ENCODE measurements at places on chromosomes 2 and 18.

GRCh38 chr18:49072524-49072934 is 121.8 kb upstream of the SMAD7 start:
- DNase-seq = no peak

- no peak for DNase-seq
These were observed 10.3 kb upstream of the HOXD1 start for GRCh38 chr2:176178038-176178756.

DNA sequence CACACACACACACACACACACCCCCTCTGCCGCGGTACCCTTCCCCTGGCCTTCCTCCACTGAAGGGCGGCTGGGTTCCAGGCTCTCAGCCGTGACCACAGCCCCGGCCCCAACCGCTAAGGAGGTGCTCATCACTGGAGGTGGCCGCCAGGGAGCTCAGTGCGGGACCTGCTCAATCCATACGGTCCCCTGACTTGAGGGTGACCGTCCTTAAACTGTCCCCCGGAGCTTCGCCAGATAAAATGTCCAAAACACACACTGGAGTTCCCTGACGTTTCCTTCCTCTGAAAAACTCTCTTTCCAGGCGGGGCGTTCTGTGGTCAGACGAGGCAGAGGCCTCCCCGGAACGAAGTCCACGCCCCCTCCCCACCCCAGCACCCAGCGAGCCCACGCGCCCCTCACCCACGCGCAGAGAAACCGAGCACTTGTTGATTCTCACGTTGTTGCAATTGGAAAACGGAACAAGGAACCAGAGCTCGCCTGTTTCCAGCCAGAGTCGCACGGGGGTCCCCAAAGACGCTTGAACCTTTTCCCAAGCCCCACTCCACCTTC is 1.4 kb downstream of the MBP start:
- no peak for DNase-seq

- no peak for DNase-seq
These were observed 133.4 kb downstream of the ZNF407 start for GRCh38 chr18:74731097-74731496.

DNA sequence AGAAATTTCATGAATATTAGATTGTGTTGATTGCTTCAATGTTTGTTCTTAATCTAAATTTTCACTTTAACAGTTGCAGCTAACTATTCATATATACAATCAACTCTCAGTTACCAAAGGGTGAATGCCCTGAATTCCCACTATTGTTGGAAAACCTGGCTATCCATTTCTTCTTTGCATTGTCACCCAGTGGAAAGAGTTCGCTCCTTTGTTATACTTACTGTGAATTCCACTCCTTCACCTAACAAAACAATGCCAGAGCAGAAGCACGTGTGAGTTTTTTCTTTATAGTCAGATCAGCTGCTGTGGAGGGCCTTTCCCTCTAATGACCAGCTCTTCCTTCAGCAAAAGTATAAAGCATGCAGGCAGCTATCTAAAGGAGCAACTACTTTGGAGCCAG is 409.2 kb upstream of the NRP2 start:
- no peak for DNase-seq

DNA sequence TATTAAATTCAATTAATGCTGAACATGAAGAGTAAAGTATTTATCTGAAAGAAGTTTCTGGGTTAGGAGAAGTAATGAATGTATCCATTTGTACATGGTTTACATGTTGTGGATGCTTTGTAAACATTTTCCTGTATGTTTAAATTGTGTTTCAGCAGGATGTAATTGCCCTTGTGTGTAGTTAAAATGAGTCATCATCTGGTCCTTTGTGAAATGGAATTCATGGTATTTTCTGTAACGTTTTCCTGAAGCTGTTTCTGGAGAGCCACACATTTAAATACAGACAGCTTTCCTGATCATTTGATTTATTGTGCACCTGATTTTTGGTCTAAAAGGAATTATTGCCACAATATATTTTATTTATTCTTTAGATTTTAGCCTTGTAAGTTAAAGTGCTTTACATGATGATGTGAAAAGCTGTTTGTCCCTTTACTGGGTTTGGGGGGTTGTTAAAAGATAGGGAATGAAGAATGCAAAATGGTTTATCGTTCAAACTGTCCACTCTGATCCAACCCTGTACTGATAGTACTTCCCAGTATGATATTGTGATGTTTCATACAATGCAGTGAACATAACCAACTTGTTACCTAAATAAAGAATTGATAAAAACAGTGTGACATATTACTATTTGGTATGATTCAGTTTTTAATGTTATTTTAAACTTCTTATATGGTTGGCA is 41.7 kb upstream of the SLC3A1 start:
- no peak for DNase-seq

All from stimulated activated CD8-positive, alpha-beta memory T cell treated with anti-CD3 and anti-CD28 coated beads, Interleukin-2, amount 100 ng/mL, for 1 hour (primary cell).